ENCODE measurements at places on chromosomes 3 and 15. TPM values are rescaled to one million over a fixed set of nuclear protein-coding genes. Genes with fewer than 3 reads are reported as not detected.

Gene CX3CR1
- 0.02 TPM for total RNA-seq

Gene NR2E3
- 0.38 TPM for total RNA-seq

Gene SST
- not detected for total RNA-seq

Gene LOXL1
- 0.28 TPM for total RNA-seq

Gene GOLGA8J
- total RNA-seq = not detected

Gene SCAMP5
- 14.0 TPM for total RNA-seq

Gene CFAP91
- not detected for total RNA-seq

Gene KBTBD12
- total RNA-seq = not detected

Gene CPLX3
- not detected for total RNA-seq

Measured in A549 treated with CpdA at 1 μM for 4 hours (cell line).